Urothelium cell line (cell line): ENCODE measurements at places on chromosomes 6 and 20.

- no peak for DNase-seq
Observed at GRCh38 chr20:47481330-47482216, 20.1 kb upstream of the NCOA3 start.

DNA sequence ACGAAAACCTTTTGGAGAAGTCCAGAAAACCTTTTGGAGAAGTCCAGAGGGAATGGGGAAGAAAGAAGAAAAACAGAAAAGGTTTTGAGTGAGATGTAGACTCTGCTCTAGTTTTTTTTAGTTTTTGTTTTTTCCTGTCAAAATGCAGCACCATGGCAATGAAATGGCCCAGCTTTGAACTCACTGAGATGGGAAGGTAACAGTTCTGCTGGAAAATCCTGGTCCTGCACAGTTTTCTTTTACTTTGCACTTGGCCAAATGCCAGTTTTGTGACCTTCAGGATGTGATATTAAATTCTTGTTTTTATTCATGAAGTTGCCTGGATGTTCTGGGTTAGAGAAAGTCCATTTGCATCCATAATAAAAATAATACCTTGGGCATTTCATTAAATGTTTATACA, 145.7 kb downstream of the CFAP61 start:
- no peak for DNase-seq

- DNase-seq, result no peak
Observed at GRCh38 chr20:32289661-32290431, 12.4 kb downstream of the KIF3B start.

DNA sequence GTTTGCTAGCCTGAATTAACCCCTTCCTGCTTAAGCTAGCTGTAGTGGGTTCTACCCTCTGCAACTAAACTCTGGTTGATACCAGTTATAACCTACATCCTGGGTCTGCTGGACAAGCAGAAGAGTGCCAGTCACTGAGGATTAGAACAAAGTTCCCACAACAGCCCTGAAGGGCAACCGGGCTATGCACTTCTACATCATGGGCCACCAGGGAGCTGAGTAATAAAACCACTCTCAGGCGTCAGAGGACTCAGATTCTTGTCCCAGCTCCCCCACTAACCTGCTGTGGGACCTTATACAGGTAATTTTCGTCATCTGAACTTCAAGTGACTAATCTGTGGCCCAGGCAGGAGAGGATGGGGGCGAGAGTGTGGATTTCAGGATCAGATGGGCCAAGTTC, 56.8 kb downstream of the EYA2 start:
- no peak for DNase-seq

DNA sequence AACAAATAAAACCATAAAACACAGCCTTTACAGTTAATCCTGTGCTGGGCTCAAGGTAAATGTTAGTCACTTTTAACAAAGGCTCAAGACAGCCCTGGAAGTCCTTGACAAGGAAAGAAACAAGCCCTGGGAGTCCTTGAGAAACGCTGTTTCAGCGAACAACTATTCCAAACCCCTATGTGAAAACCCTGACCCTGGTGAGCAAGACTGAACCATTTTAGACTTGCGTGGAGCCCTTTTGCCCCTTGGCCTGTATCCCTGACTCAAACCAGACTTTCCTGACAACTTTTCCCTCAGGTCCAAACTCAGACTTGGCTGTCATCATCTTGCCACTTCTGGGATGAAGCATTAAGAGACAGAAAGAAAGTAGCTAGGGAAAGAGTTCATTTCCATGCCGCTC, 180.4 kb downstream of the AIG1 start:
- no peak for DNase-seq

DNA sequence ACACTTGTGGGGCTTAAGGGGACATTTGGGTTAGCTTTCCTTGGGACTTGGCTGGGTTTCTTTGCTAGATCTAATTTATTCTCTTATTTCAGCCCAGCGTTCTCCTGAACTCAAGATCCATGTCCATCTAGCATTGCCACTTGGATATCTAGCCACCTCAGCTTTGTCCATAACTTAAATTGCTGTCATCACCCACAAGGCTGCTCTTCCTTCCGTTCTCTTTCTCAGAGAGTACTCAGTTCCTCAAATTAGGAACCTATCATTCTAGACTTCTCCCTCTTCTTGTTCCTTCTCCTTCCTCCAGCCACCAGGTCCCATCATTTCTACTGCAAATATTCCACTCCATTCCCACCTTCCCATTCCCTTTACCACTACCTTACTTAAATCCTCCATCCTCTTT, 4.3 kb downstream of the SMIM26 start:
- DNase-seq, result no peak

DNA sequence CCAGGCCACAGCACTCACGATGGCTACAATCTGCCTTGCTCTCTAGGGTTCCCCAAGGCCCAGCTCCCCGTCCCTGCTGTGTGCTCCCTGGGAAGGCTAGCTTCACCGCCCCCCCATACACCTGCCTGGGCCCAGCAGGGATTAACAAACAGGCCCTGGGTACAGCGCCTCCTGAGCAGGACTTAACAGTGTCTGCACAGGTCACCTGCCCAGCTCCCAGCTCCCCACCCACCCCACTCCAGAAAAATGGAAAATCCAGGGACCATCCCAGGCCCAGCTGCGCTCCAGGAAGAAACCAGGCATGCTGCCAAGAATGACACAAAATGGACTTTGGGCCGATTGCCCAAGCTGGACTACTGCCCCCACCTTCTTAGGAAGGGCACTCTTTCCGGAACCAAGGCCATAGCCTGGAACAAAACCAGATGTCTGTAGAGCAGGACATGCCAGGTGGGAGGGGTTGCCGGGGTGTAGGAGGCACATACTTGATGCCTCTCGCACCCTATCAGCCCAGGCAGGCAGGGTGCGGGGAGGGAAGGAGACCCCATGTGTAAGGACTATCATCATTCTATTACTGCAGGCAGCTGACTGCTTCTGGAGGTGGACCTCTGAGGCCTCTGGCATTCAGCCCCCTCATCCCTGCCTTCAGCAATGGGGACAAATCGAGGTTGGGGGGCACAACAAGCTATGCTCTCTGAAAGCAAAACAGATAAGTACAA, 104.9 kb downstream of the SNX5 start:
- no peak for DNase-seq

DNA sequence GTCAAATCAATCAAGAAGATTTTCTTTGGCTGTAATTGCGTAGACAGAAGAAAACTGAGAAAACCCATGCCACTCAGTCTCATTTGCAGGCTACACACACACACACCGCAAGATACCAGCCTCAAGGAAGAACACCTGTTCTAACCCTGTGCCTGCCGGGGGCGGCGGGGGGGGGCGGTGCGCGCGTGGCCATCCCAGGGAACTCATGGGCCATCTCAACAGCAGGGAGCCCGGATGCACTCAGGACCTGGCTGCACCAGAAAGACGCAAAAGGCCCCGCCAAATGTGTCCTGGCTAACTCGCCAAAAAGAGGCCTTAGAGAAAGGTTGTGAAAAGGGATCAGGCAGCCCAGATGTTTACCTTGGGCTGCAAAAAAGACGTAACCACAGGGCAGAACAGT, 2.1 kb downstream of the B3GAT2 start:
- no peak for DNase-seq

DNA sequence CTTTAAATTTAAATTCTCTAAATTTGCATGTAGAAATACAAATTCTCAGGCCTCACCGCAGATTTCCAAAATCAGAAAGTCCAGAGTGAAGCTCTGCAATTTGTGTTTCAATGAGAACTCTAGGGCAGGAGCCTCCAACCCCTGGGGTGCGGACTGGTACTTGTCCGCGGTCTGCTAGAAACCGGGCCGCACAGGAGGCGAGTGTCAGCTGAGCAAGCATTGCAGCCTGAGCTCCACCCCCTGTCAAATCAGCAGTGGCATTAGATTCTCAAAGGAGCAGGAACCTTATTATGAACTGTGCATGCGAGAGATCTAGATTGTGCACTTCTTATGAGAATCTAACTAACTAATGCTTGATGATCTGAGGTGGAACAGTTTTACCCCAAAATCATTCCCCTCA, 203.0 kb upstream of the PCSK2 start:
- peak; percentile 55 for DNase-seq

DNA sequence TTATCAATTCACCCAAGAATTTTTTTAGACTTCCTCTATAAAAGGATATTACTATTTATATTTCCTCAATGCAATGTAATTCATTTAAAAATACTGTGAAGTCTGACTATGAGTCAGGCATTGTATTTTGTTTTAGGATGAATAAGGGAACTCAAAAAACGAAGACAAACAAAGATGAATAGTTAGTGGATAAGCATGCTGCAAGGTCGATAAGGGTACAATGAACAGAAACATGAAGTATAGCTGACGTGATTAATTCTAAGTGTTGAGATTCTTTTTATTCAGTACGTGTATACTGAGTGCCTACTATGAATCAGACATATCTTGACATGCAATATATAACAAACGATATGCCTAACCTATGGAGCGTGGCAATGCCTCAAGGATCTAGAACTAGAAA, 105.4 kb downstream of the PDE10A start:
- DNase-seq, result no peak

DNA sequence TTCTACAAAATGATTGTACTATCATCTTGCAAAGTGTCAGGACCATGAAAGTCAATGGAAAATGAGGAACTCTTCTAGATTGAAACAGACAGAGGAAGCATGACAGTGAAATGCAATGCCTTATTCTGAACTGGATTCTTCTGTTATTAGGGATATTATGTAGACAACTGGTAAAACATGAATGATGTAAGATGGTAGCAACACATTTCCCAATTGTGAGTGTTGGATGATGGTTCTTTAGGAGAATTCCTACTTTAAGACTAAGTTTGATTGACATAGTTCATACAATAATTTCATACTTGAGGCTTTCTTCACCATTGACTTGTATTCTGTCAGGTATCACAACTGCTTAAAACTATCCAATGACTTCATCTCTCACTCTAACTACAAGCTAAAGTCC, 4.5 kb downstream of the UBE3D start:
- no peak for DNase-seq
